ENCODE measurements at places on chromosomes 7 and 10.

DNA sequence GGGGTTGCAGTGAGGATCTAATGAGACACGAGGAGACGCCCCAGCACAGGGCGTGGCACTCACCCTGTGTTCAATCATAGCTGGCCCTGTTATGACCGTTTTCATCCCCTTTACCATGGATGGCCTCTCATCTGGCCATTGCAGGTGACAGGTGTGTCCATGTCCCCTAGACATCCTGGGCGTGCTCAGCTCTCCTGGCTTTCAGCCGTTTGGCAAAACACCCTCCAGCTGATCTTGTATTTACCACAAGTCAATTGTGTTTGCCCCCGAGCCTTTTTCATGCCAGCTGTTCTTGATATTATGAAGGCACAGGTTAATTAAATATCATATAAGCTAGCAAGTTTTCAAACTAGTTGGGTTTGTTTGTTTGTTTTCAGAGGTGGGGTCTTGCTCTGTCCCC, 97.1 kb downstream of the CHST15 start:
- no peak for DNase-seq

DNA sequence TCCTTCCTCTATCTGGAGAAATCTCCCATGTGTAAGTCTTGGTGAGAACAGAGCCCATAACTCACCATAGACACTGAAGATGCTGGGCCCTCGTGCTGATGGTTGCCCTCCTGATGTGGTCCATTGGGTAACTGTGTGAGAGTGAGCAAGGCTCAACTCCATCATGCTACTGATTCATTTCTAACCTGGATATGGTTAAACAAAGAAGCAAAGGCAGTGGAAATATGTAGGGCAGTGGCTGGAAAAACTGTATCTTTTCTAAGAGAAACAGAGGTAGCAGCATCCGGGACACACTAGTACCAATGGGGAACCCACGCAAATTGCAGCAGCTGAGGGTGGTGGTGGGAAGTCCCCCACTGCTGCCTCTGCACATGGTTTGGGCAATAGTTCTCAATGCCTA, 221.7 kb downstream of the KLF6 start:
- no peak for DNase-seq

DNA sequence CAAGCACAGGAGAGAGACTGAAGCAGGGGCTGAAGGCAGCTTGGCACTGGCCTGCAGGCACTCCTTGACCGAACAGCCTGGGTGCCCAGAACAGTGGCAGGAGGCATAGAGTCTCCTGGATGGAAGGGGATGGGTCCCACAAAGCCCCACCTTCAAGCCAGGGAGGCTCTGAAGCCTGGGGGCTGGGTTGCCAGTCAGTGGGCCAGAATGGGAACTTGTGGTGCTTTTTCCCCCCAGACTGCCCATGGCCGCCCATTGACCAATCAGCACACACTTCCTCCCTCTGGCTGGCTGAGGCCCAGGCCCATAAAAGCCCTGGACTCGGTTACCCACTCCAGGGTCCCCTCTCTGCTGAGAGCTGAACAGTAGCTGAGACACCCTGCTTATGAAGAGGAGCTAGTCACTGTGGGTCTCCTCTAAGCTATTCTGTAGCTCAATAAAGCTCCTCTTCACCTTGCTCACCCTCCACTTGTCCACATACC, 109.6 kb downstream of the ELAPOR2 start:
- DNase-seq, result no peak

GRCh38 chr10:107915215-107915610, 750.7 kb upstream of the SORCS1 start:
- DNase-seq, result no peak

DNA sequence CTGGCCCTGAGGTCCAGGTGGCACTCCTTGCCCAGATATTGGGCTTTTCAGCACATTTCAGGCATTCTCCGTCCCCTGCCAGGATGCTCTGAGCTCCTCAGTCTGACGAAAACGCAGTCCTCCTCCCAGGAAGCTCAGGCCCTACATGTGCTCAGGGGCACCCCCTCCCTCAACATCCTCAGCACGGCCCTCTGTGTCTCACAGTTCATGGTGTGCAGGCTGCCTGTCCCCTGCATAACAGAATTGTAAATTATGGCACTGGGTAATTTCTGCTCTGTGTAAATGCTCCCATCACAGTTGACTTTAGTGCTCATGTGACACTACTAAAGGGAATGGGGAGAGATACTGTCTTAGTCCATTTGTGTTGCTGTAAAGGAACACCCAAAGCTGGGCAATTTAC, 563.8 kb downstream of the DNAJB6 start:
- no peak for DNase-seq

- DNase-seq, result no peak
These were observed 7.1 kb upstream of the KLHL7 start for GRCh38 chr7:23098460-23098859.

- no peak for DNase-seq
These were observed 115.9 kb downstream of the PIP4K2A start for GRCh38 chr10:22598478-22598877.

GRCh38 chr10:28880683-28880950, 203.3 kb downstream of the BAMBI start:
- no peak for DNase-seq

GRCh38 chr7:150365673-150366398, 2.8 kb upstream of the REPIN1 start:
- no peak for DNase-seq

GRCh38 chr10:31739711-31740110, 188.9 kb downstream of the ARHGAP12 start:
- no peak for DNase-seq

DNA sequence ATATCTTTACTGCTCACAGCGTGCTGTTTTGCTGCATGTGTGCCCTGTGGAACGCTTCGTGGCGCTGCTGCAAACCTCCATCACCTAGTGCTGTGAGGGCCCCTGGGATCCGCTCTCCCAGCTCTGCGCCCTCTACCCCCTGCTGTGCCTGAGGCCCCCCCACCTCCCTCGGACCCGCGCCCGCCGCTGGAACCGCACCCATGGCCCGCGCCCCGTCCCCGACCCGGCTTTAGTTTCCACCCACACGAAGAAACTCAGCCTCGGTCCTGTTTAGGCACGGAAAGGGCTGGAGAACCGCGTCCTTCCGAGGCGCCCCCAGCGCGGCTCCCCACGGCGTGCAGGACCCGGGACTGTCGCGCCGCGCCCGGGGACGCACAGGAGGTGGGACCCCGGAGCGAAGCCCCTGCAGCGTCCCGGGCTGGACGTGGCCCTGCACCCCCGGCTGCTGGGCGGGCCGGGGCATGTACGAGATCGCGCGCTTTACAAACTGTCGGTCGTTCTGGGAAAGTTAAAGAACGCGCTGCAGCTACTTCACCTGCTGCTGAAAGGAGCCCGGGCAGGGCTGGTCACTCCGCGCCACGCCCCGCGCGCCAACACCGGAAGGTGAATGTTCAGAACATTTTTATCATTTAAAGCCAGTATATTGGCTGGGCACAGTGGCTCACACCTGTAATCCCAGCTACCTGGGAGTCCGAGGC, 54.3 kb downstream of the BMS1 start:
- DNase-seq, result no peak

- DNase-seq, result no peak
These were observed 198.3 kb downstream of the HDAC9 start for GRCh38 chr7:18693816-18694215.

- DNase-seq, result no peak
These were observed 191.0 kb downstream of the CAMK1D start for GRCh38 chr10:12540341-12540781.

DNA sequence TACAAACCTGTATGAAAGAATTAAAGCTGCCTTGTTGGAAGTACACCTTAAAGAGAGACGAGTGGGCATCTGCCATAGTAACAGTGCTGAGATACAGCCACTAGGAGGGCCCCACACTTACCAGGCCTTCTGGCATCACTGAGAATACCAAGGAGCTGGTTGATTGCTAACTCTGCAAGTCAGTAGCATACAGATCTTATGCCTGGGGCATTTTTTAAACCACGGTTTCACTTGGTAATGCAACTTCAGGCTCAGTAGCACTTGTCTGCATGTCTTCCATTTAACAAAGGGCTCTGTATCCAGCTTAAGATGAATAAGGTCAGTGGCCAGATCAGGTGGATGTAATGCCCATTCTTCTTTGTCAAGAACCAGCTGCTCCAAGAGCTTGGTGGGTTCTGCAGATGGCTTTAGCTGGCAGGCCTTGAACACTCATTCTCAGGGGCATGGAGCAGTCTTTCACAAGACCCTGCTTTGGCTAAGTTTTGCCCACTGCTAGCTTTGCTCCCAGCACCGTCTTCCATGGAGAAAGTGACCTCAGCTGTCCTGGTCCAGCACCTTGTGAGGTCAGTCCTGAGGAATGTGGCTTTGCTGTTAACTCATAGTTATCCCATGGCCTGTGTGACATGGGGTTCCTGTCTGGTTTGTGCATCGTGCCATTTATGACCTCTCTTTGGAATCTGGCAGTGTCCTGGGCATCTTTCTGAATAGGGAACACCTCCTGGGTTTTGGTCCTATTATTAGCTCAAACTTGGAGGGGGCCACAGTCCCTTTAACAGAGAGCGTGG, 68.1 kb downstream of the BMPER start:
- DNase-seq, result no peak

DNA sequence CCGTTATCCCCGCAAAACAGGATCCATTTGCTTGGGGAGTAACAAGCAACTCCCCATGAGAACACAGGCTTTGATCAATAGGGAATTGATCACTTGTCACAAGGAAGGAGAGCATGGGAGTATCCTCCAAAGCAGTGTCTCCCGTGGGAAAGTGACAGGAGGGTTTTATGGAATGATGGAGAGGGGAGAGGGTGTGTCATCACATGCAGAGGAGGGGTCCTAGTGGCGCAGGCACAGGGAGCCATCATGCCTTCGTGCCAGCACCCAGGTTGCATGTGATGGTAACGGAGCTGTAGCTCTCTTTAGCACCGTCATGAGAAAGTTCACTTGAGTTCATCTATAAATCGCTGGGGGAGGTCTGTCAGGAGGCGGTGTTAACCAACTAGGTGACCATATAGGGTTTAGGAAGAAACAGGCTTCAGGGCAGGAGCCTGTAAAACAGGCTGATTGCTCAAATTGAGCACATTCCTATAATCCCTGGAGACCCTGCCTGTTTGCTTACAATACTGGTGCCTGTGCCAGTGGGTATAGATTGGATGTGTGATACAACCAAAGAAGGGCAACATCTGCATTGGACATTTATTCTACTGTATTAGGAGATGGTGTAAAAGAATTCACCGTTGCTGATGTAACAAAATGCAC, 428.5 kb downstream of the GALNT17 start:
- DNase-seq, result no peak

- no peak for DNase-seq
These were observed 477.7 kb upstream of the TPK1 start for GRCh38 chr7:145313551-145313950.

DNA sequence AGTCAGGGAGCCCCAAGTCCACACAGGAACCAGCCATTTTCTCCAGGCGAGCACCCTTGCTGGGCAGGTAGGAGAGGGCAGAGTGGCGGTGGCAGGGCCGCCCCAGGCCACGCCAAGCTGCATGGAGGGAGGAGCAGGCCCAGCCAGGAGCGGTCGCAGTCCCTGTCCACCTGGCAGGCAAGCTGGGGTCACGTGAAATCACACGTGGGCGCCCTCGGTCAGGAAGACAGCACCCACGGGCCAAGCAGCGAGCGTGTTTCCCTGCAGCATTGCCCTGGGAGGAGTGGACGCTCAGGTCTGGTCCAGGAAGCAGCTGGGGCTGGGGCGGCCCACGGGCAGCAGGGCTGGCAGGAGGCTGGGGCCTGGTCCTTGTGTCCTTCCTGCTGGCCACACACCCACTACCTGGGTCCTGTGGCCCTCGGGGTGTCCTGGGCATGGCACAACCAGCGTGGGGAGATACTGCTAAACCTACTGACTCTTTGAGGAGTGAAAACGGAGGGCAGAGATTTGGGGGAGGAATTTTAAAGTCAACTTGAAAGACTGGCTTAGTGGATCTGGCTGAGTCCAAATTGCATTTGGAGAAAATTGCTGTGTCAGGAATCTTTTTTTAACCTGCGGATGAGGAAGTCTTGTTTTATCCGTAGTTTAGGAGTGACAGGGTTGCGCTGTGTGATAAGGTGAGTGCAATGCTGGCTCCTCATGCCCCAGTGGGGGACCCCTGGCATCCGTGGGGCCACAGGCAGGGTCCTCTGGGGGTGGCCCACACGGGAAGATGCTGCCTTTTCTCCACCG, 12.2 kb upstream of the ADGRA1 start:
- DNase-seq, result no peak

DNA sequence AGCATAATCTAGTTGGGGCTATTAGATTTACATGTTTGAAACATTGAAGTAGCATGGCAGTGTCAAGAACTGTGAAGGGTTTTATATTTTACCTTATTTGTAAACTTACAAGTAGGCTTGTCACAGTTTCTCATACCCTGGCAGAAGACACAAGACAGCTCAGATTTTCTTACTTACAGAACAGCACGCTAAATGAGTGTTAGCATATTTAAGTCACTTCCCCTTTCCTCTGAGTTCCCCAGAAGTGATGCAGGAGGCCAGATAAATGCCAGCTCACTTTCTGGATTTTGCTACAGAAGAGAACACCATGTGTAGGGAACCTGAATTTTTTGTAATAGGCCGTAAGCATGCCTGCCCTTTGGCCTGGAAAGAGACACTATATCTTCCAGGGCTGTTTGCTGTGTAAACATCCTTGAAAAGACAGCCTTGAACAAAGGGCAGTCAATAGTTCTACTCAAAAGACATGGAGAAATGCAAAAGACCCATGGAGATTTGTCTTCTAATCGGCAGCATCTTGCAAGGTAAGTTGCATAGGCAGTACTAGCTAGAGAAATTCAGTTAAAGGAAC, 279.1 kb downstream of the PHF14 start:
- DNase-seq, result no peak

GRCh38 chr10:17669185-17669872, 25.4 kb downstream of the STAM start:
- DNase-seq, result no peak

DNA sequence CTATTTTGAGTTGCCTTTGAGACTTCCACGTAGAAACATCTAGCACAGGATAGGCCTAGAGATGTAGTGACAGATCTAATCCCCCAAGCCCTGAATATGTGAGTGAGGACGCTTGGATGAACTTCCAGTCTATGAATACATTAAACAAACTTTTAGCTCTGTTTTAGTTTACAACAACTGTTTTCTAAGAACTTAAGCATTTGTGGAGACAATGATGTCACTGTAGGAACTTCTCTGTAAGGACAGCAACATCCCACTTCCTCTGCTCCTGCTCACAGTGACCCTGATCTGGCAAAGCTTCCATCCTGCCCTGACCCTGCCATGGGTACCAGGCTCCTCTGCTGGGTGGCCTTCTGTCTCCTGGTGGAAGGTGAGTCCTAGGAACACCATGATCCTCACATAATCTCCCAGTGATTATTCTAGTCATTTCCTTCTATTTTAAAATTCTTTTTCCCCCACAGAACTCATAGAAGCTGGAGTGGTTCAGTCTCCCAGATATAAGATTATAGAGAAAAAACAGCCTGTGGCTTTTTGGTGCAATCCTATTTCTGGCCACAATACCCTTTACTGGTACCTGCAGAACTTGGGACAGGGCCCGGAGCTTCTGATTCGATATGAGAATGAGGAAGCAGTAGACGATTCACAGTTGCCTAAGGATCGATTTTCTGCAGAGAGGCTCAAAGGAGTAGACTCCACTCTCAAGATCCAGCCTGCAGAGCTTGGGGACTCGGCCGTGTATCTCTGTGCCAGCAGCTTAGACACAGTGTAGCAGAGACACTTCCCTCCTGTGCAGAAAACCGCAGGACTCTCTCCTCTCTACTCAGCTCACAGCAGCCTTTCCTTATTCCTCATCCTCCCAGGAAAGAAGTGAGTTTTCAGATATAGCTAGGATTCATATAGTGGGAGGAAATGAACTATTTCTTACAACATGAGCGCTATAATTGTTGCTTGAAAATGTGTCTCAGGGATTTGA, 194.4 kb upstream of the PRSS1 start:
- no peak for DNase-seq

All from activated CD8-positive, alpha-beta memory T cell treated with anti-CD3 and anti-CD28 coated beads for 4 hours (primary cell).